ENCODE measurements at places on chromosomes 12 and 14.

GRCh38 chr12:74043343-74043742 is 494.3 kb upstream of the ATXN7L3B start:
- DNase-seq, result no peak

DNA sequence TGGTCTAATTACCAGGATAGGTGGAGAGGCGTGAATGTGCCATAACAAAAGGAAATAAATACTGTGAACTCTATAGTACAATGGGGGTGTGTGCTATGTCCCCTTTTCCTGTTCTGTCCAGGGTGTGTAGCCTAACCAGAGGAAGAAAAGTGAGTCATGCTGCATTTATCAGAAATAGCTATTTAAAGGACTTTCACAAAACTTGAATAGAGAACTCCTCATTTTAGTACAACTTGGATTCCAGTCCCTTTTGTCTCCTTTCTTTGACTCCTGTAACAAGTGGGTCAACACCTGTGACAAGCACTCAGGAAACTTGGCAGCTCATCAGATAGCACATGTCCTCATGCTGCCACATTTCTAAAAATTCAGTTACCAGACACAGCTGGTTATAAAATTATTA is 123.4 kb downstream of the CCDC91 start:
- no peak for DNase-seq

GRCh38 chr14:54344445-54344844 is 52.4 kb upstream of the CDKN3 start:
- no peak for DNase-seq

DNA sequence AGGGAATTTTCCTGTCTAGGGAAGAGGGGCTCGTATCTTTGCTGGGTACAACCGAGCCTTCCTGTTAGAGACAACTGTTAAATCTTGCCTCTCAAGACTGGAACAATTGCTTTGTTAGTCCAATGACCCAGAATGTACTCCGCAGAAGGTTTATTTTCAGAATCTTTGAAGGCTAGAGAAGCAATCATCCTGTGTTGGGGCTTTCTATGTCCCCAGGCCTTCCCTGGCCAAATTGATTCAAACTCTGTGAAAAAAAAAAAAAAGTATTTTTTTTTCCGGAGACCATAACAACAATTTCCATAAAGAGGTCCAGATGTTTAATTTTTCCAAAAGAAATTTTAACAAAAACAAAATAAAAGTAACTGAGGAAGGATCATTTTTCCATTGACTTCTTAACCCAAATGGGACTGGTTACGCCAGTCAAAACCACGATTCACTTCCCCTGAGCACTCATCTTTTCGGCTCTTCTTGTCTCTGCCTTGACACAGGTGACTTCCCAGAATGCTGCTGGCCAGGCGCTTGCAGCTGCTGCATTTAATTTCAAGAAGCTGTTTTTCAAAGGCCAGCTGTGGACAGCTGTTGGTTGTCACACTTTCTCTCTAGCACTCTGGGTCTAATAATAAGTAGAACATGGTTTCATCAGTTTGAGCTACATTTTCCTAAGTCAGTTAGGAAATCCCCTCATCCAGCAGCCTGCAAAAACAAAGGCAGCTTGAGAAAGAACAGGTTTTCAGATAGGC is 81.6 kb upstream of the MANSC4 start:
- DNase-seq, result no peak

GRCh38 chr12:21547437-21547836 is 21.3 kb downstream of the SPX start:
- no peak for DNase-seq

DNA sequence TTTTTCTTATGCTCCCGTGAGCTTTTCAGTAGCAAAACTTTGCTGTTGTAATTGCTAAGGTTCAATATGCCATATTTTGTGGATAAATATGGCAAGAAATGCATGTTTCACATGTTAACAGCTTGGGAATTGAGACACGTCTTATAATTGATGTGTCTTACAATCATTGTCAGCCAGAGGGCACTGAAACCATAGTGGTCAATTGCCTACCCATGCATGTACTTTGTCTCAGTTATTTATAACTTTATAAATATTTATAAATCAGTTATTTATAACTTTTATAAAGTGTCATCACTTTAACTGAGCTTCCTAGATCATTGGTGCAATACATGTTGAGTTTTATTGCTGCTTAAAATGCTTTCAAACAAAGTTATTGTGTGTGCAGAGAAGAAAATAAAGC is 82.0 kb downstream of the CATSPERB start:
- DNase-seq, result no peak

DNA sequence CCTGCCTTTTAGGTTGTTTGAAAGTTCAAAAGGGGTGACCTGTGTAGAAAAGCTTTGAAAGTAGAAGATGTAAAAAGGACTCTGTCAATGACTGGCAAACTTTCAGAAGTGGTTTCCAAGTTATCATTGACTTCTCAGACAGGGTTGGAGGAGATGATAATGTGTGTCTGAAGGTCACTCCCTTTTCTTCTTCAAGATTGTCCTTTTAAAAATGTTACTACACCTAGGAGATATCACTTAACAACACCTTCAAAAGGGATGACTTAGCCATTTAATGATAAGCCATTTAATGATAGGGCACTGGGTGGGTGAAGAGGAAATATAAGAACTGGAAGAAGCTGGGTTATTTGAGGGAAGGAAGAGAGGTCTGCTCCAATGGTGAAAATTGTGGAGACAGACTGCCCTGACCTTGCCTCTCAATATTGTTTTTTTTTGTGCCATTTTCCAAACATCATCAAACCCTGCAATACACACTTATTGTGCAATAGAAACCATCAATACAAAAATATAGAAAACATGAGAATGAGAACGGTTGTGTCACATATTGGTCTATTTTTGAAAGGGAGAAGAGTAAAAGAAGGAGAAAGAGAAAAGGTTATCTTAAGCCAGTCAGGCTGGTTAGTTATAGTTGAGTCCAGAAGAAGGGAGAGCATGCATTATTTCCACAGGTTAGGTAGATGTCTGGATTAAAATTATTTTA is 38.8 kb downstream of the BEST3 start:
- no peak for DNase-seq

GRCh38 chr14:70901269-70901668 is 6.0 kb upstream of the PCNX1 start:
- DNase-seq, result no peak
